ENCODE measurements at places on chromosomes 12 and 14. TPM values are rescaled to one million over a fixed set of nuclear protein-coding genes. Genes with fewer than 3 reads are reported as not detected.

GALNT6 gene
- 6.6 TPM for polyA plus RNA-seq

KICS2 gene
- 6.7 TPM for polyA plus RNA-seq

PAPLN gene
- polyA plus RNA-seq = 35.6 TPM

PRIMA1 gene
- polyA plus RNA-seq = 1.2 TPM

FOXM1 gene
- polyA plus RNA-seq = 35.9 TPM

ITGB7 gene
- polyA plus RNA-seq = 1.3 TPM

KLRC1 gene
- 0.65 TPM for polyA plus RNA-seq

BDKRB2 gene
- 2.9 TPM for polyA plus RNA-seq

OVCH1 gene
- polyA plus RNA-seq = 0.84 TPM

BATF gene
- 0.86 TPM for polyA plus RNA-seq

CELA1 gene
- polyA plus RNA-seq = not detected

NKX2-8 gene
- polyA plus RNA-seq = not detected

GLT1D1 gene
- 2.2 TPM for polyA plus RNA-seq

LIN7A gene
- 23.0 TPM for polyA plus RNA-seq

CD163 gene
- 11.1 TPM for polyA plus RNA-seq

INSM2 gene
- not detected for polyA plus RNA-seq

MYH6 gene
- polyA plus RNA-seq = 0.21 TPM

CCDC38 gene
- polyA plus RNA-seq = 0.82 TPM

KRT71 gene
- not detected for polyA plus RNA-seq

KLHL28 gene
- 14.8 TPM for polyA plus RNA-seq

CLEC4D gene
- 0.30 TPM for polyA plus RNA-seq

PLEK2 gene
- 2.1 TPM for polyA plus RNA-seq

IGFBP6 gene
- polyA plus RNA-seq = 11.2 TPM

SP7 gene
- 0.22 TPM for polyA plus RNA-seq

GPR68 gene
- polyA plus RNA-seq = 2.1 TPM

CSRNP2 gene
- 40.5 TPM for polyA plus RNA-seq

CD9 gene
- polyA plus RNA-seq = 212 TPM

WNT1 gene
- not detected for polyA plus RNA-seq

DENR gene
- 85.1 TPM for polyA plus RNA-seq

C3AR1 gene
- polyA plus RNA-seq = 4.6 TPM

MGAT4C gene
- polyA plus RNA-seq = 1.5 TPM

BICDL1 gene
- polyA plus RNA-seq = 39.4 TPM

ENDOU gene
- 0.49 TPM for polyA plus RNA-seq

ESR2 gene
- 1.6 TPM for polyA plus RNA-seq

FAIM2 gene
- 3.0 TPM for polyA plus RNA-seq

CRIP2 gene
- polyA plus RNA-seq = 160 TPM

EFS gene
- polyA plus RNA-seq = 44.4 TPM

IFNG-AS1 gene
- polyA plus RNA-seq = 0.16 TPM

PYGL gene
- 18.9 TPM for polyA plus RNA-seq

COCH gene
- polyA plus RNA-seq = 4.0 TPM

TTC9 gene
- polyA plus RNA-seq = 3.8 TPM

CD163L1 gene
- polyA plus RNA-seq = 2.4 TPM

KRT72 gene
- not detected for polyA plus RNA-seq

PTPN6 gene
- 19.2 TPM for polyA plus RNA-seq

CCDC196 gene
- polyA plus RNA-seq = 0.36 TPM

NRXN3 gene
- polyA plus RNA-seq = 7.2 TPM

SSTR1 gene
- polyA plus RNA-seq = 1.9 TPM

GPX2 gene
- 2.6 TPM for polyA plus RNA-seq

SYNE3 gene
- polyA plus RNA-seq = 2.0 TPM

TIGAR gene
- 8.4 TPM for polyA plus RNA-seq

ADCK1 gene
- polyA plus RNA-seq = 12.0 TPM

LALBA gene
- polyA plus RNA-seq = not detected

Measured in left renal cortex interstitium (tissue), 4 donors.